ENCODE measurements at places on chromosomes 2 and 18. TPM values are rescaled to one million over a fixed set of nuclear protein-coding genes. Genes with fewer than 3 reads are reported as not detected.

DNA sequence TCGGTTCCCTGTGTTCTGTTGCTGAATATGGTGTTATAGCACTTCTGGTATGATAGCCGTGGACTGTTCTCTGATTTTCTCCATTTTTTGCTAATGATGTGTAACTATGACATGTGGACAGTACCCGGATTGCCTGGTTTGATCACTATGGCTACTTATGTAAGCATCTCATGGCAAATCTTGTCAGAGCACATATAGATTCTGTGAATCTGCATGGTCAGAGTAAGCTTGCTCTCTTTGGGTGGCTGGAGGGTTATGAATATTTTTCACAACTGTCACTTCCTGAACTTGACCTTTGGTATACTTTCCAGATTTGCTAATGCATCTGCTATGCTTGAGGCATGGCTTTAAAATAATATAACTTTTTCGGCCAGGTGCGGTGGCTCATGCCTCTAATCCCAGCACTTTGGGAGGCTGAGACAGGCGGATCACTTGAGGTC, 36.8 kb upstream of the ATP8B1 start:
- no peak overlapping the region for H3K4me3 ChIP-seq
- no peaks in the 10 kb centered on the region for H3K36me3 ChIP-seq
- DNase-seq = no peak
- H3K4me1 ChIP-seq = peaks cover 6% of the 10 kb centered on the region
- no peak overlapping the region for H3K27ac ChIP-seq
- H3K27me3 ChIP-seq = no peaks in the 10 kb centered on the region

- peaks cover 23% of the 10 kb centered on the region for H3K4me1 ChIP-seq
- DNase-seq = no peak
- H3K27ac ChIP-seq = no peak overlapping the region
These were observed 167.5 kb downstream of the ARL4C start for GRCh38 chr2:234329202-234329960.

DNA sequence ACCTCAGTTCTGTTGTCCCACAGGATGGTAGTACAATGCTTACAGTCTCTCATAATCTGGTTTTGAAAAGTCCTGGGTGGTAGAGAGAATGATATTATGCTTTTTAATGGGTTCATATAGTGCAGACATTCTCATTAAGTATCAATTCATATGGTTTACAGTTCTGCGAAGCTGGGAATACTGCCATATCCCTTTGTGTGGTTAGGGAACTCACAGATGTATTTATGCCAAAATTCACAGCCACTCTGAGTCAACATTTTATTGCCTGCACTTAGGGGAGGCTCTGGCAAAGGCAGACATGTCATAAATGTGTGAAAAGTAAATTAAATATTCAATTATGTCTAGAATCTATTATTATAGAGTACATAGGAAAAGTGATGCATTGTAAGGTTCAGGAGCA, 808.2 kb downstream of the SUCLG1 start:
- no peaks in the 10 kb centered on the region for H3K4me1 ChIP-seq
- no peak overlapping the region for H3K27ac ChIP-seq
- no peak overlapping the region for H3K4me3 ChIP-seq
- no peaks in the 10 kb centered on the region for H3K27me3 ChIP-seq

GRCh38 chr2:43890855-43891254, 52.1 kb downstream of the ABCG8 start:
- no peaks in the 10 kb centered on the region for H3K4me1 ChIP-seq
- no peak for DNase-seq
- no peak overlapping the region for H3K4me3 ChIP-seq

- no peaks in the 10 kb centered on the region for H3K36me3 ChIP-seq
- DNase-seq = no peak
- H3K4me3 ChIP-seq = no peak overlapping the region
- no peak overlapping the region for H3K27ac ChIP-seq
These were observed 103.2 kb upstream of the DTNA start for GRCh38 chr18:34606851-34607250.

DNA sequence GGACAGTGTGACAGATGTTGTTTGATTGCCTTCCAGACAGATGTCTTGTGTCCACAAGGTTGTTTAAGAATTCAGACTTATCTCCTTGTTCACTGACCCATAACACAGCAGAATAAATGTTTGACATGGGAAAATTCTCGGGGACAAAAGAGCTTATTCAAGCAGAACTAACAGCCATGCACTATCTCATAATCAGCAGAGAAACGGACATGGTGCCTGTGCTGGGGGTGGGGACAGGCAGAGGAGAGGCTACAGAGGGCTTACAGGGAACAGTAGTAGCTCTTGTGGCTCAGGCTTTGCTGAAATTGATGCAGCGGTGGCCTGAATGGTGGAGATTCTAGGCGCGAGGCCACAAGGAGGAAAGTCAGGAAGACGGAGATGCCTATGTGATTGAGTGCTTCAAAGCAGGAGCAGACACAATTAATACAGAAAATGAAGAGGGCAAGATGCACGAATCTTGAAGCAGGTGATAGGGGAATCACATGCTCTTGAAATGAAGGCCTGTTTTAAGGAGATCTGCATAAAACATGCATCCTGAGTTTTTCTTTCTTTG, 62.0 kb upstream of the CAB39 start:
- H3K27ac ChIP-seq = no peak overlapping the region
- H3K4me1 ChIP-seq = peaks cover 10% of the 10 kb centered on the region
- no peak for DNase-seq
- H3K36me3 ChIP-seq = no peaks in the 10 kb centered on the region
- peaks cover 10% of the 10 kb centered on the region for H3K27me3 ChIP-seq

DNA sequence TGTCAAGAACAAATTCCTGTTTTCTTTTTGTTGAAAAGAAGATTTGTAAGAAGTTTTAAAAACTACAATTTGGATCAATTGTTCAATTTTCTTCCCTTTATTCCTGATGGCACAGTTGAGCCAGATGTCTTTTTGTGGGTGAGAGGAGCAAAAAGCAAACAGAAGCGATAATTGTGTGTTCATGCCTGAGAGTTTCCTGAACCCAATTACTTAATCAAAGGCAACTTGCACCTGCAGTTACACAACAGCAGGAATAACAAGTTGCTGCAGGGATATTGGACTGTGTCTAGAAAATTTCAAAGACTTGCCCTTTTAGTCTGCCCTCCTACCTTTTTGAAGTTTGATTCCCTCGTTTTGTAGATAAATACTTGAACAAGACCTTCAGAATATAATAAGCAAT, 383.6 kb downstream of the DSEL start:
- H3K4me3 ChIP-seq = no peak overlapping the region
- H3K4me1 ChIP-seq = peaks cover 6% of the 10 kb centered on the region
- H3K27me3 ChIP-seq = peaks cover 2% of the 10 kb centered on the region

- no peaks in the 10 kb centered on the region for H3K27me3 ChIP-seq
- DNase-seq = no peak
- H3K4me1 ChIP-seq = peaks cover 31% of the 10 kb centered on the region
- H3K27ac ChIP-seq = peak overlapping the region; percentile 61
These were observed 151.4 kb downstream of the TNS1 start for GRCh38 chr2:217851191-217852020.

- no peak overlapping the region for H3K4me3 ChIP-seq
- no peaks in the 10 kb centered on the region for H3K4me1 ChIP-seq
- DNase-seq = no peak
- H3K27ac ChIP-seq = no peak overlapping the region
- no peaks in the 10 kb centered on the region for H3K27me3 ChIP-seq
These were observed 18.6 kb downstream of the THADA start for GRCh38 chr2:43576981-43577892.

DNA sequence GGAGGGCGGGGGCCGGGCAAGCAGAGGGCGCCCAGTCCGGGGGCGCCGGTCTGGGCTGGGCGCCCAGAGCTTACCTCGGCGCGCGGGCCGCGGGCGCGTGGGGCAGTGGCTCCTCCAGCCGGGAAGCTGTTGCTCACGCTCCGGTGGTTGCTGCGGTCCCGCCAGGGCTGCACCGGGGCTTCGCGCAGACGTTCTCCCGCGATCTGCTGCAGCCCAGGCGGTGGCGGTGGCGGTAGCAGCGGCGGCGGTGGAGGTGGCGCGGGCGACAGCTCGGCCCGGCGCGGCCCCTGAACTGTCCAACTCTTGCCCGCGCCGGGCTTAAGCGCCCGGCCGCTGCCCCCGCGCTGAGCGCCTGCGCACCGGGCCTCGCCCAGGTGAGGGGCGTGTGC, 391 bp downstream of the ZNF385B start:
- no peaks in the 10 kb centered on the region for H3K36me3 ChIP-seq
- DNase-seq = peak; percentile 68
- H3K4me3 ChIP-seq = peak overlapping the region; percentile 81
- H3K4me1 ChIP-seq = peaks cover 5% of the 10 kb centered on the region
- H3K27me3 ChIP-seq = peaks cover 87% of the 10 kb centered on the region
- H3K27ac ChIP-seq = no peak overlapping the region

DNA sequence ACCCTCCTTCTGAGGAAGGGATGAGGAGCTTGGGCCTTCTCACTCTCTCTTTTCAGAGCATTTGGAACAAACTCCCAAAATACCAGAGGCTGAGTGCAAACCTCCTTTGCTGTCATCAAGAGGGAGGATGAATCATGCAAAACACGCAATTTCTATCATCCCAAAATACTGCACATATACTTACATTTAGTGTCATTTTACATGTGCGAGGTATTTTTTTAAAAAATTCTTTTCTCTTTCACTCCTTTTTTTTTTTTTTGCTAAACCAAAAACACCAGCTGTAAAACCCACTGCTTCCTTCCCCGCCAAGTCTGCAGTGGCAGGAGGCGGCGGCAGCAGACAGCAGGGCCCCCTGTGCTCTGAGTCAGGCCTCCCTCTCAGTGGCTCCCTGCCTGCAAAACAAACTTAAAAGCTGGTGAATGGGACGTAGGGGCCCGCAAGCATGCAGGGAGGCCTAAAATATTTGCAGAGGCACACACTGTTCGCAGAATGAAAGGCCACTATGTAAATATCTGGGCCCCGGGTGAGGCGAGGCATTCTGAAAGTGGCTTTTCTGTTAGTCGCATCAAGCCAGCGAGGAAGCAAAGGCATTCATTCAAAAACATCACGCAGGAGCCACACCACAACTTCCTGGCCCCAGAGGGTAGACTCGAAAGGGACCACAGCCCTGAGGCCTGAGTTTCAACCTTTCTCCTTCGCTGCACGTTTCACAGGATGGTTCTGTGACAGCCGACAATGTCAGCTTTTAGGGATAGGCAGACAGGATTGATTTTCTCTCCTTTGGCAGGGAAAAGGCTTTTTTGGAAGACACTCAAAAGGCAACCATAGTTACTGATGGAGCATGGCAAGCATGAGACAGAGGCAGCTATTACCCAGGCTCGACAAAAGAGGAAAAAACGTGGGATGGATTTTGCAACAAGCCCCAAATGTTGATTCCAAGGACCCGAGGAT, 73.4 kb downstream of the ACTR2 start:
- no peak for DNase-seq
- H3K36me3 ChIP-seq = peaks cover 5% of the 10 kb centered on the region
- peak overlapping the region; percentile 81 for H3K27ac ChIP-seq
- no peaks in the 10 kb centered on the region for H3K27me3 ChIP-seq
- H3K4me3 ChIP-seq = peak overlapping the region; percentile 41

- H3K27me3 ChIP-seq = no peaks in the 10 kb centered on the region
- no peak overlapping the region for H3K27ac ChIP-seq
- no peaks in the 10 kb centered on the region for H3K4me1 ChIP-seq
- H3K36me3 ChIP-seq = no peaks in the 10 kb centered on the region
- no peak overlapping the region for H3K4me3 ChIP-seq
- DNase-seq = no peak
These were observed 69.5 kb downstream of the PTRHD1 start for GRCh38 chr2:24723665-24724064.

- no peak for DNase-seq
- no peak overlapping the region for H3K27ac ChIP-seq
- peaks cover 13% of the 10 kb centered on the region for H3K4me1 ChIP-seq
- H3K36me3 ChIP-seq = no peaks in the 10 kb centered on the region
- no peaks in the 10 kb centered on the region for H3K27me3 ChIP-seq
These were observed 106.4 kb upstream of the UGP2 start for GRCh38 chr2:63735263-63735662.

- H3K27me3 ChIP-seq = no peaks in the 10 kb centered on the region
- H3K27ac ChIP-seq = peak overlapping the region; percentile 15
- H3K4me3 ChIP-seq = peak overlapping the region; percentile 15
These were observed 31.1 kb downstream of the CTIF start for GRCh38 chr18:48569915-48570264.

DNA sequence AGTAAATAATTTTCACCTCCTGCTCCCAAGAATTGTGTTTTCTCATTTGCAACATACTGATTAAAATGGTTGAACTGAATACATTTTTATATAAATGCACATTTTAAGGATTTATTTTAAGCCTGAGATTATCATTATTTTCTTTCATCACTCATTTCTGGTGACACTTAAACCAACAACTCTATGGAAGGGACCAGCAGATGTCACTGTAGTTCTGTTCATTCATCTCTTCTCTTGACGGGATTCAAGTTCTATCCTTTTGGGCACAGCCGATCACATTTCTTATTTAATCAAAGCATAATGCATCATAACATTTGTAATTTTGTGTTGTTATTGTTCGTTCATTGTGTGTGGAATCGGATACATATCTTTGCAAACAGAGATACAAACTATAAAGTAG, 417.9 kb downstream of the HRH4 start:
- H3K4me1 ChIP-seq = peaks cover 16% of the 10 kb centered on the region
- H3K36me3 ChIP-seq = no peaks in the 10 kb centered on the region
- H3K4me3 ChIP-seq = peak overlapping the region; percentile 16

DNA sequence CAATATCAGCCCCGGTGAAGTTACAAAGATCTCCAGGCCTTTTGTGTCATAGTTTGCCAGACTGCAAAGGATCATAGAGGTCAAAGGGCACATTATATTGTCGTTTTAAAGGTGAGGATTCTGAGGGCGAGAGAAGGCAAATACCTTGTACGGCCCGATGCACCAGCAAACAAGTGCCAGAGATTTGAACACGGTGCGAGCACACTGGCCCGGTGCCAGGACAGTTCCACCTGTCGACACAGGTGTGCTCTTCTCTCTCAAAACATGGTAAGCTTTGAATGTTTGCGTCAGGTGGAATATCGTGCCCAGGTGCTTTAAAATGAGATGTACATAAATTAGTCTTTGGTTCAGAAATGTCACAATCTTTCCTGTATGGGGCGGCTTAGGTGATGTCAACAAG, 776.1 kb upstream of the ID2 start:
- H3K4me3 ChIP-seq = no peak overlapping the region
- H3K4me1 ChIP-seq = peaks cover 11% of the 10 kb centered on the region
- H3K27me3 ChIP-seq = peaks cover 24% of the 10 kb centered on the region
- no peak overlapping the region for H3K27ac ChIP-seq
- DNase-seq = no peak

- H3K4me3 ChIP-seq = no peak overlapping the region
- H3K4me1 ChIP-seq = peaks cover 5% of the 10 kb centered on the region
- no peaks in the 10 kb centered on the region for H3K27me3 ChIP-seq
- H3K27ac ChIP-seq = no peak overlapping the region
- no peak for DNase-seq
These were observed 339.6 kb downstream of the NUP35 start for GRCh38 chr2:183463821-183464220.

Gene MAB21L4
- total RNA-seq = 62.0 TPM

Gene ANO7
- 3.3 TPM for total RNA-seq

Gene STAT4
- 2.1 TPM for total RNA-seq

Gene DCDC2C
- not detected for total RNA-seq

Gene KCNK3
- 7.7 TPM for total RNA-seq

Gene LRRFIP1
- 73.2 TPM for total RNA-seq

Gene ALMS1
- total RNA-seq = 14.6 TPM

All from type B pancreatic cell (in vitro differentiated cells).